A549 treated with CORT108297 at 1 μM for 4 hours (cell line): ENCODE measurements at places on chromosomes 11 and 22. TPM values are rescaled to one million over a fixed set of nuclear protein-coding genes. Genes with fewer than 3 reads are reported as not detected.

Gene DHCR7
- 41.9 to 51.9 TPM (median 51.1 TPM) in 5 replicates for total RNA-seq

Gene BTG4
- total RNA-seq = 0.08 to 0.18 TPM (median 0.12 TPM) in 3 of 5 replicates, not detected in the others

Gene ABTB2
- 21.6 to 35.4 TPM (median 29.7 TPM) in 5 replicates for total RNA-seq

Gene CCDC116
- total RNA-seq = 0.05 to 0.06 TPM (median 0.06 TPM) in 3 of 5 replicates, not detected in the others

Gene CARD16
- 0.23 to 0.37 TPM in 2 of 5 replicates, not detected in the others for total RNA-seq

Gene OR4C6
- not detected in 5 replicates for total RNA-seq

Gene PRRG4
- 0.57 to 0.76 TPM (median 0.72 TPM) in 5 replicates for total RNA-seq

Gene CASP1
- 0.13 to 0.52 TPM (median 0.32 TPM) in 4 of 5 replicates, not detected in the other for total RNA-seq

Gene NAALAD2
- total RNA-seq = not detected in 5 replicates

Gene OR5AP2
- total RNA-seq = not detected in 5 replicates
